ENCODE measurements at places on chromosomes 2 and 18. TPM values are rescaled to one million over a fixed set of nuclear protein-coding genes. Genes with fewer than 3 reads are reported as not detected.

- no peak for DNase-seq
These were observed 89.8 kb downstream of the HS6ST1 start for GRCh38 chr2:128228894-128229293.

DNA sequence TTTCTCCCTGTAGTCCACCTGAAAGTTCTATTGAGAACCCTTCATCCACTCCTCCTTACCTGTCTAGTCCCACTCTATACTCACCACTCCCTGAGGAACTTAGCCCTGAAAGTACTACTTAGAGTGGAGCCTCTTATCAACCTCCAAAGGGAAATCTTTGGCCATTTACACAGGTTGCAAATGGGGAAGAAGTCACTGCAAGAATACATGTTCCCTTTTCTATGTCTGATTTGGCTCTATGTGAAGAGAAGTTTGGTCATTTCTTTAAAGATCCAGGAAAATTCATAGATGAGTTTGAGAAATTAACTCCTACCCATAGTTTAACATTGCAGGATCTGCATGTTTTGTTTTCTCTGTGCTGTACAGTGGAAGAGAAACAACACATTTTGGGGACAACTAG lies 22.9 kb upstream of the MGAT4A start:
- no peak for DNase-seq

DNA sequence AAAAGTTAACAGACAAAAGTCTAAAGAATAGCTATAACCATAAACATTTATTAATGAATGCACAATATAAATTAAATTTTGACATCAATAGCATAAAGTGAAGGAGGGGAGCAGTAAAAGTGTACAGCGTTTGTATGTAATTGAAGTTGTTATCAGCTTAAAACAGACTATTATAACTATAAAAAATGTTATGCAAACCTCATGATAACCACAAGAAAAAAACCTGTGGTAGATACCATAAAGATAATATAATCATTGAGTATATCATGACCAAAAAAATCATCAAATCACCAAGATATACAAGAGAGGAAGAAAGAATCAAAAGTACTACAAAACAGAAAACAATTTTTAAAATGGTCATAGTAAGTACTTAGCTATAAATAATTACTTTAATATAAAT lies 122.1 kb upstream of the ID2 start:
- DNase-seq, result no peak

DNA sequence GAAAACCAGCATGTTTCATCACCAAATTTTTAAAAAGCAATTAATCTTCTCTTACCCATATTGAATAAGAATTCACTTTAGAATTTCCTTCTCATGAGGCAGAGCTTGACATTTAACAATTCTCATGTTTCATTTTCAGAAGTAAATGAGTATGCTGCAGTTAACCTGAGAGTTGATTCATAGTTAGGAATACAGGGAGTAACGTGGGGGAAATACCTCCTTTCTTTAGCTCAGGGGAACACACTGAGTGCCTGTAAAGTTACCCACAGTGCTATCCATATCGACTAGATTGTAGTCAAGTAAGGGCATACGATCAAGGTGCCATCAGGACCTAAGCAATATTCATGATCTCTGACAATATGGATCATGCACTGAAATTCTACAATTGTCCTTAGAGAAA lies 38.9 kb upstream of the ATIC start:
- no peak for DNase-seq

DNA sequence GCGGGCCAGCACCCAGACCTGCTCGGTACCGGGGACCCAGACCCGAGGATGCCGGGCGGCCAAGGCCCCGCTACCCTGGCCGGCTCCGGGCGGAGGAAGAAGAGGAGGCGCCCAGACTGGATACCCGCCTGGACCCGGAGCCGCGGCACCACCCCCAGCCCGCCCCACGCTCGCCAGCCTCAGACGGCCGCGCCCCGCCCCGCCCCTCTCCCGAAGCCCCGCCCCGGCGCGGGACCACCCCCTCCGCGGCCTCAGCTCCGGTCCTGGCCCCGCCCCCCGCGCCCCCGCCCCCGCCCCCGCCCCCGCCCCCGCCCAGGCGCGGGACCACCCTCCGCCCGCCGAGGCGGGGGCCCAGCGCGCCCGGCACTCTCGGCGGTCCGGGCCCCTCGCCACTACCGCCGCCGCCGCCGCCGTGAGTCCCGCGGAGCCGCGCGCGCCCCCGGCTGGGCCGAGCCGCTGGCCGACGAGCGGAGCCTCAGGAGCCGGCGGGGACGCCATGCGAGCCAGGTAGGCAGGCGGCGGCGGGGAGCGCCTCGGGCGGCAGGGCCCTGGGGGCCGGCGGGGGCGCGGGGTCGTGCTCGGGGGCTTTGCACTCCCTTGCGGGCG lies at the start of gene SH3BP4:
Gene SH3BP4, plus strand, starts transcription at position 354 of the 606 bp plus-strand sequence. CDS start 82,986 bp downstream, outside the sequence.
- no peak for DNase-seq

- DNase-seq, result no peak
These were observed 43.4 kb upstream of the OTOF start for GRCh38 chr2:26521054-26521912.

GRCh38 chr2:86331384-86331783 lies 6.0 kb downstream of the REEP1 start:
- no peak for DNase-seq

DNA sequence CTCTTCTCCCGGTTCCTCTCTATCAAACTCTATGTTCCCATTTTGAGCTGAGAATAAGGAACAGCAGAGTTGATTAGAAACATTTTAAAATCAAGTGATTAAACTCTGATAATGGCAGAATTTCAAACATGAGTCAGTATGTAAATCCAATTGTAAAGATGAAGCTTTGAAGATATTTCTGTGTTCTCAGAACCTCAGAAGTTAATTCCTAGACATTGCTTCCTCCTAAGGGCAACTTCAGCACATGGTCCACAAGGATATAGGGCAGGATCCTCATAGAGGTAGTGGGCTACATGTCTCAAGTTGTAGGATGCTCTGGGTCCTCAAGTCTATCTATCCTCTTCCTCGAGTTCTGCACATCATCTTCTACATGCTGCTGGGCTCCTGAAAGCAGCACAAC lies 46.3 kb downstream of the QPCT start:
- no peak for DNase-seq

DNA sequence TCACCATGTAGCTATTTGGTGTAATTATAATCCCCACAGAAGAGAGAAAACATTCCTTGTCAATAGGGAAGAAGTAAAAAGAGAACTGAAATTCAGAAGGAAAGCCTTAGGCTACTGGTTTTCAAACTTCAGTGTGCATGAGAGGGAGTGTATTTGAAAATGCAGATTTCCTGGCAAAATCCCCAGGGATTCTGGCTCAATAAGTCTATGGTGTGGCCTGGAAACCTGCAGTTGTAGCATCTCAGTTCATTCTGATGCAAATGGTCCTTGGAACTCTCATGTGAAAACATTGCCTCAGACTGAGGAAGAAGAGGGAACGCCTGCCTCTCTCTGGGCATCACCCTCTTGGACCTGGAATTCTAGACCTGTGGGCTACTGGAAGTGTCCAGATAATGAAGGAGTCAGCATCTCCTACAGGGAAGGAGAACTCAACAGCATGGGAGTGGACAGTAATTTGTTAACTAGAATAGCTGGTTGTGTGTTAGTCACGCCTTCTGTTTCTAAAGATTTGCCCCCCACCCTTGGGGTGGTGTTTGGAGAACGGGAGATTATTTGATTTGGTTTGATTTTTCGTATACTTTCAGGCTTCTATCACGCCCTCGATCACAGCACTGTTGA lies 21.3 kb downstream of the COL4A3 start:
- no peak for DNase-seq

- DNase-seq, result no peak
These were observed 408.0 kb downstream of the RNF144A start for GRCh38 chr2:7325186-7325585.

GRCh38 chr2:239402666-239403065 lies 1.8 kb upstream of the HDAC4 start:
- DNase-seq, result no peak

DNA sequence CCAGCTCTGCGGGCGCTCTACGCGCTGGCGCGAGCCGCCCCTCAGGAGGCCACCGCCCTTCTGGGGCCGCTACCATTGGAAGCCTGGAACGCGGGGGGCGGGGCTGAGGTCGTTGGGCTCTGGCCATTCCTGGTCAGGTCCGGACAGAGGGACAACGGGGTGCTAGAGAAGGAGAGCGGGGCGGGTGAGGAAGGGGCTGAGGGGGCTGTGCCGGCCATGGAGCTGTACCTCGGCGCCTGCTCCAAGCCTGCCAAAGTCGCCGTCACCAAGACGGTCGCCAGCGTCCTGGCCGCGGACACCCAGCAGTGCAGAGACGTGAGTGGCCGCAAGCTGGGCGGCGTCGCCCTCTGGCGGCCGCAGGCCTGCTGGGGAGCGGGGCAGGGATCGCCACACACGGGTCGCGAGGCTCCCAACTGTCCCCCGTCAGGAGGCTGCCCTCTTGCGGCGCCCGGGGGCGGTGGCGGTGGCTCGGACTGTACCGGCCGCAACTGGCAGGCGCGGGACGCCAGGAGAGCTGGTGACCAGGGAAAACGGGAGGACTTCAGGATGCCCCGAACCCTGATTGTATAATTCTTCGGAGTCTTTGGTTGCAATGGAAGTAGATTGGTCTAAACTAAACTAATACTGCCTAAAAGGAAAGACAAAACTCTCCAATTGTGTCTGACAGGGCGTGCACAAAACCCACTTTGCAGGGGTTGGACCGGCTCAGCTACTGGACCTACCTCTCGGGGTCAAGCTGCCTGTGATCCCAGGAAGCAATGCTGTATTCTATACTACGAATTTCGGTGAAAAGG lies at the start of gene FSIP2:
Gene FSIP2, plus strand, starts transcription at position 126 of the 794 bp plus-strand sequence. Its CDS starts 91 bp downstream, at position 217.
- no peak for DNase-seq

- no peak for DNase-seq
These were observed 228.9 kb downstream of the ADCYAP1 start for GRCh38 chr18:1133541-1133940.

DNA sequence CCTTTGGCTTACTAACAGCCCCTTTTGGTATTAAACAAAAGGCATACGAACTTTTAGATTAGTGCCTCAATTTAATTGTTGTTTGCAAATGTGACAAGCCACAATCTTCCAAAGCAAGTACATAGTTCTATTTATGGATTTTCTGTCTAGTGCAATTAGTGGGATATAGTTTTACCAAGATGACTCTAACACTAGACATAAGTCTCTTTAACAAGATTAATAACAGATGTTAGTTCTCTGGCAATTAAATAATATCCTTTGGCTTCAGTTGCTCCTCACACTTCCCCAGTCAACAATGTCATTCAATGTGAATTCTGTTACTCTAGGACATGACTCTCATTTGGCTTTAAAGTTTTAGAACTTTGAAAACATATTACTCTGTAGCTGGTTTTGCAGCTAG lies 16.7 kb upstream of the MC4R start:
- no peak for DNase-seq

GRCh38 chr2:66899109-66899508 lies 464.2 kb downstream of the MEIS1 start:
- no peak for DNase-seq

GRCh38 chr2:66852953-66853352 lies 418.0 kb downstream of the MEIS1 start:
- DNase-seq, result no peak

- no peak for DNase-seq
These were observed 268.2 kb upstream of the SESTD1 start for GRCh38 chr2:179532863-179533278.

DNA sequence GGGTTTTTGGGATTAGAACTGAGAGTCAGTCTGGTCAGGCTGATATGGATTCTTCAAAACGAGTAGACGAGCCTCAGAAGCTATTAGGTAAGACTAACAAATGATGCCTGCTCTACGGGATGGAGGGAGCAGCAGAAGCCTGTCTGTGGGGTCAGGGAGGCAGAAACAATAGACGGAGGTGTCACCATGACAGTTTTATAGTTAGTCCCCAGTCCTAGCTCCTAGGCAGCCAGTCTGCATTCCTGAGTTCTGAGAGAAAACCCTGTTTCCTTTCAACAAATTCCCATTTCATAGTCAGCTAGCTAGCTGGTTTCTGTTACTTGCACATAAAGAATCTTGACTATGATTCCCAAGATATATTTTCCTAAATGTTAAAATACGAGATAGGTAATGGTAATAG lies 542.1 kb downstream of the PID1 start:
- no peak for DNase-seq

DNA sequence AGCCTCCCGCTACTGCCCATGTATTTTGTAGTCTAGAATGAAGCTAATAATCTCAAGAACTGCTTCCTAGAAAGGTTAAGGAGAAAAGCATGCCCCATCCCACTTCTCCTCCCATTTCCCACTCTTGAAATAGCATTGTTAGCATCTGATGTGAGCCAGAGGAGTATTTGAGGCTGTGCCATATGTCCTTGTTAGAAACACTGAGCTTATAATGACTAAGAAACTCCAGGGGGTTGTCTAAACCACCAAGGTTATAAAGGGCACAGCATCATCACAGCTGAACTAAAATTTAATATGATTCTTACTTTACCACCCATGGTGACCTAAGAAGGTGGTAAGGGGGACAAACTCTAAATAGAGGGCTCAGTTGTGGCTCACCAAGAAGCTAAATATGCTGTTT lies 16.6 kb downstream of the TSPYL6 start:
- no peak for DNase-seq

- DNase-seq, result no peak
These were observed 46.7 kb downstream of the FBXO48 start for GRCh38 chr2:68420254-68420910.

DNA sequence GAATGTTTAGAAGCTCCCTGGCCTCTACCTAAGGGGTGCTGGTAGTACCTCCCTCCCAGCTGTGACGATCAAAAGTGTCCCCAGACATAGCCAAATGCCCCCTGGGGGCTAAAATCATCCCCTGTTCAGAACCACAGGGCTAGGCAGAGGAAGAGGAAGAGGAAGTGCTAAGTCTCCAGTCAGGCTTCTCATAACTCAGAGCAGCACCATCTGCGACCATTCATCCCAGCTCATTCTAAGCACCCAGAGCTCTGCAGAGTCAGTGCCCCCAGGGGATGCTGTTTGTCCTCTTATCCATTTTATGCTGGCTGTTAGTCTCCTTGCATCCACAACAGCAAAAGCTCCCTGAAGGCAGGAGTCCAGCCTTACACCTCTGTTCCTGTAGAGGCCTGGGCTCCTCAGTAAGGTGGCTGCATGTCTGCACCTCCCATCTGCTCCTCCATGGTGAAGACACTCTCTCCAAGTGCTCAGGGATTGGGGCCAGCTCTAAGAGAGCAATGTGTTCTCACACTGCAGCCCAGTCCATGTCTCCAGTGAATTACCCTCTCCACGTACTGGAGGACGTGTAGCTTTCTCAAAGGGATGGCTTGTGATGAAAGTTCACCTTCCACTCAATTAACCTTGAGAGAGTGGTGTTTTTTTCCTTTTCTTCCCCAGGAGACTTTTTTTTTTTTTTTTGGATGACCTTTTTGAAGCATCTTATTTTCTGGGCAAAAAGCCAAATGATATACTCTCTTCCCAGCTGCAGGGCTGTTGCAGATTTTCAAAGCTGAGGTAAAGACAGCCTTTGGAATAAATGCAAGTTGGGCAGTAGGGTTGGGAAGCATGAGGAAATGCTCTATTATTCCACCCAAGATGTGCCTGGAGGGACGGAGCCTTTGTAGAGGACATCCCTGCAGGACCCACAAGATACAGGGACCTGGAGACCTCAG lies 158.9 kb upstream of the SLC14A2 start:
- DNase-seq, result no peak

CLEC4F gene
- total RNA-seq, result not detected

ZNF638 gene
- total RNA-seq, result 167 TPM

STK16 gene
- total RNA-seq, result 19.3 TPM

GLI2 gene
- not detected for total RNA-seq

ZAP70 gene
- 419 TPM for total RNA-seq

SOWAHC gene
- 1.4 TPM for total RNA-seq

MFF gene
- total RNA-seq, result 58.0 TPM
